A172 (cell line): ENCODE measurements at places on chromosomes 5 and 9.

DNA sequence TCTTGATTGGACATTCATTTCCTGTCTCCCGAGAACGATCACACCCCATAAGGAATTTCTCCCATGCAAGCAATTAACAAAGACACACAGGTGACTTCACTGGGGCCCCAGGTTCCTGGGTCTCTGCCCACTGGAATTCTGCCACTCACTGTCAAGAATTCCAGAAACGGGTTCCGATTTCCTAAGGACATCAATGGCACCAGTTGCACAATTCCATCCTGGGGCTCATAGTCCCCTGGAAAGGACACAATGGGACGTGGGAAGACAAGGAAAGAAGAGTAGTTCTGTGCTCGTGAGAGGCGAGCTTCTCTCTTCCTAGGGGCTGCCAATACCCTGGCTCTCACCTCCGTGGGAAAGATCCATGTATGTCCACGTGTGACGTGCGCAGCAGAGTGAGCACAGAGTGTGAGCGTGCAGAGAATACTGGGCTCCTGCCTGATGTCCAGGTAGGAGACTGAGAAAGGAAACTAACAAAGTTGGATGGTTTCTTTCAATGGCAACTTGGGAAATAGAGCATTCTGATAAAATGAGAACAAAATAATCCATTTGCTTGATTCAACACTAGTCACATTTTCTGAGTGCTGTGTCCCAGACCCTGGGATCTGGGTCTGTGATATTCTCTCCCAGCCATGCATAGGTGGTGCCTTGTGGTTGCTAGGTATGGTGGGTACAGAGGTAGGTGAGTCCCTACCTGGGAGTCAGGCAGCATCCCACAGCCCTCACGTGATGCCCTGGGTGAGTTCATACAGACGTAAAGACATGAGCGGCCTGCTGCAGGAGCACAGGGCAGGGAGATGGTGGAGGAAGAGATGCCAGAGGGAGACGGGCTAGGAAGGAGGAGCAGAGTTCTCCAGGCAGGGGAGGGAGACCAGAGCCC is 159.8 kb downstream of the COL23A1 start:
- no peak for DNase-seq

DNA sequence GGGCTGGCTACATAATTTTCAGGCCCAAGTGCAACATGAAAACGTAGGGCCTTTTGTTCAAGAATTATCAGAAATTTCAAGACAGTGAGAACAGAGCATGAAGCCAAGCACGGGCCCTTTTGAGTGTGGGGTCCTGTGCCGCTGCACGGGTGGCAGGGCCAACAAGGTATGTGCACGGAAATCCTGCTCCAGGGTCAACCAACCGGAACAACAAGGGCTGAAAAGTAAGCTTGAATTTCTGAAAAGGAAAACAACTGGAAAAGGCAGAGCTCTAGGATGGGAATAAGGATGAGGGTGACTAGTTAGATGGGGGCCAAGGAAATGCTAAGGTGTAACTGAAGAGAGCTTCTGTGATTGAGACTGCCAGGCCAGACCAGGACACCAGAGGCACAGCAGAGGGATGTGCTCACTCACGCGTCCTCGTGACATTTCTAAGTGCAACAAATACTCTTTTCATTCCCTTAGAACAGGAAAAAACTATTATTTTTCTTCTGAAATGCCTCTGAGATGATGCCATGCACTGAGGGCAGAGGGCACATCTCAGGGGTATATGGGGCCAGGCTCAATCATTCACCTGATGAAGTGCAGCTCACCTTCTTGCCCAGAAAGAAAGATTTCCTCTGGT is 80.6 kb upstream of the LRRTM2 start:
- no peak for DNase-seq

DNA sequence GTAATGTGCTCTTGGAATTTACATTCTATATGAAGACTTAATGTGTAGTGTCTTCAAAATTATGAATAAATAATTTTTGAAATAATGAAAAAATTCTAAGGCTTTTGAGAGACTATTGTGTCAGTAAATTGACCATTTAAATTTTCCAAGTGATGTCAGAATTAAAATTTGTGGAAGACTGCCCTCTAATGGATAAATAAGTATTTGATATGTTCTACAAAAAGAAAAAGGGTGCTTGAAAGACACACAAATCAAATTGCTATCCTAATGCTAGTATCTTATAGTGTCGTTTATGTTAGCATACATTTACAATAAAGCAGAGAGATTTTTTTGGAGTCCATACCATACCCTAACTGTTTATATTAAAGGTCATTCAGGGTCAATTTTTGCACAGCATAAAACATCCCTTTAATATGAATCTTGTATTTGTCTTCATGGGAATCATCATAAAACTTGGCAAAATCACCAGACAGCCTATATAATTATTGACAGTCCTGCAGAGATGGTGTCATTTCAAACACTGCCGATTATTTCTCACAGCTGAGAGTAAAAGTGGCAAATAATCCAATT is 120.8 kb upstream of the SLC27A6 start:
- peak; percentile 35 for DNase-seq

DNA sequence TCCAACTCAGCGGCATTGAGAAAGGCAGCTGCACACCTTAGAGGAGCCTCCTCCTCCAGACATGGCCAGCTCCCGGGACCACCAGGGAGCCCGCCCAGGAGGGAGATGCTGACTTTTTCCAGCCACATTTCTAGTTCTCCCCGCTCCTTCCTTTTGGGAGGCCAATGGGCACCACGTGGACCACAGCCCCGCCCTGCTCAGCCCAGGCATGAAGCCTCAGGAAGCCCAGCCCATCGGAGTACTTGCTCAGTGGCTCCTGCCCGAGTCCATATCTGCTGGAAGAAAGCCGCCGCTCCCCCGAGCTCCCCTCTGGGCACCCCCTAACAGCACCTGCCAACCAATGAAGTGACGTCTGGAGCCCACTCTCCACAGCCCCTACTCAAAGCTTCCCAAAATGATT is 52.4 kb downstream of the SMIM23 start:
- DNase-seq = no peak

DNA sequence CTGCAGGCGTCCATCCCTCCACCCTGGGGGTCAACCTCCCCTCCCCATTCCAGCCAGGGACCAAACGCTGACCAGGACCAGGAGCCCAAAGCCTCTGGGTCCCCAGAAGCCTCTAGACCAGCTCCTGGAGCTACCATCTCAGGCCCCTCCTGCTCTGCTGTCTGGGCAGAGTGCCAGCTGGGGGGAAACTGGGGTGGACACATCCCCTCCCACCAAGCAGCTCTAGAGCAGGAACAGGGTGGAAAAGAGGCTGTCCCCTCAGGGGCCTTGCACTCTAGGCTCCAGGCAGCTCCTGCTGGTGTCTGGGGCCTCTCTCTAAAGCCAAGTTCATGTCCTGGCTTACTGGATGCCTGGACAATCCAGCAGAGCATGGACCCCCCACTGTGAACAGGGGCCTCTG is 4.4 kb downstream of the SSNA1 start:
- no peak for DNase-seq
